Neural progenitor cell (in vitro differentiated cells): ENCODE measurements at places on chromosomes 1 and 21. TPM values are rescaled to one million over a fixed set of nuclear protein-coding genes. Genes with fewer than 3 reads are reported as not detected.

DNA sequence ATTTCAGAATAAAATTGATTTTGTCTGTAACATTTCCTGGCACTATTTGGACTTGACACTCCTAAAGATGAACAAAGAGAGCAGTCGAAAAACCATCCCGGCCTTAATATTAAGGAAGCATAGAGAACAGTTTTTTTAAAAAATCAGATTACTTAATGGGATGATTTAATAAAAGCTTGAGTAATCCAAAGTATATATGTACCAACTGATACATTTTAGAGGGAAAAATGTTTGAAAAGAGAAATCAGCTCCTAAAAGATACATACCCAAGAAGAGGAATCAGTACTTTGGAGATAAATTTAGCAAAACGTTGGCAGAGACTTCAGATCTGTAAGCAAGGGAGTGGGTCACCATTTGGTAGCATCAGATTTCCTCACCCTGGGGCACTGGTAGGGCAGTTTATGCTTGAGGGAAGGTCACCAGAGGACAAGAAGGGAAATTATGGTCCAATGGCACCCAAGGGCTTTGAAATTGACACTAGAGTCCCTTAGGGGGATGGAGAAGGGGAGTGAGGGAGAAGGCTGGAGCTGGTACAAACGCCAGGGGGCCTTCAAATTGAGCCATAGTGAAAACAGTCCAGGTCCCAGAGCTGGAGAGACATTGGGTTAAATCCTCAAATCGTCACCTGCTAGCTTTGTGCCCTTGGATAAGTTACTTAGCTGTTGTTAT lies 5.9 kb downstream of the SLAMF7 start:
- H3K36me3 ChIP-seq = no peaks in the 10 kb centered on the region
- H3K27me3 ChIP-seq = no peaks in the 10 kb centered on the region
- no peak for DNase-seq
- H3K4me3 ChIP-seq = no peak overlapping the region
- H3K4me1 ChIP-seq = no peaks in the 10 kb centered on the region
- no peak overlapping the region for H3K27ac ChIP-seq

Gene HSD3B2
- not detected in 2 replicates for total RNA-seq

DNA sequence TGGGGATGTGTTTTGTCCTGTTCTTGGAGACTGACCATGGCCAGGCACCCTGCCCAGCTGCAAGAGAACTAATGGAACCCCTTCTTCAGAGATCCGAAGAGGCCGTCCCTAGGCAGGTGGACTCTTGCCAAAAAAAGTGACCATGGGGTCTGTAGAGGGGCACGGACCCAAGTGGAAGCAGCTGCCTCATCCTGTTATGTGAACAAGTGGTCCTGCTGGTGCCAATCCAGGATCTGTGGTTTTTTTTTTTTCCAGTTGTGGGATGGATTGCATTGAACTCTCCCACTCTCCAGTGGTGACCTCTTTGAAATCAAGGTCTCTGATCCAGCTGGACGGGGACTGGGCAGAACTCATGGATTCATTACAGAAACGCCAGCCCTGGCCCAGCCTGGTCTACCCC lies 71.2 kb downstream of the ARHGEF10L start:
- no peaks in the 10 kb centered on the region for H3K4me1 ChIP-seq
- no peak overlapping the region for H3K4me3 ChIP-seq
- no peak for DNase-seq
- no peak overlapping the region for H3K27ac ChIP-seq
- H3K27me3 ChIP-seq = no peaks in the 10 kb centered on the region

Gene HTR1D
- total RNA-seq = 1.1 and 2.0 TPM in 2 replicates

Gene GBP3
- not detected in 2 replicates for total RNA-seq

Gene SEC16B
- 0.67 and 0.74 TPM in 2 replicates for total RNA-seq

DNA sequence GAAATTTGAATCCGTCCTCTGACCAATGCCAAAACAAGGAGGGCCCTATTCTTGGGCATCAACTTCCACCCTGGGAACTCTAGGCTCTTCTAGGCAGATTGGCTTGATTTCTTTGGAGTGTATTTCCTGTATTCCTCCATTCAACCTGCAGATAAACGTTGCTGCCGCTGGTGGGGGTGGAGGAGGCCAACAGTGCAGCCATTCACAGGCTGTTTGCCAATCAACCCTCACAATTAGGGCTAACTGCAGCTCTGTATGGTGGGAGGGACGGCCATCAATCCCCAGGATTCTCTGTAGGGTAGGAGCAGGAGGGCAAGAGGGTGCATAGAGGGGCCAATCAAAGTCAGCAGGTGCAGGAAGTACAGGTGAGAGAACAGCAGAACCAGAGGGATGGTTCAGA lies 273.1 kb upstream of the PROX1 start:
- peaks cover 17% of the 10 kb centered on the region for H3K4me1 ChIP-seq
- no peak overlapping the region for H3K4me3 ChIP-seq
- DNase-seq = peak; percentile 57
- no peaks in the 10 kb centered on the region for H3K36me3 ChIP-seq

GRCh38 chr1:110875216-110875731 lies 2.3 kb downstream of the CD53 start:
- H3K27me3 ChIP-seq = no peaks in the 10 kb centered on the region
- no peak for DNase-seq
- H3K4me1 ChIP-seq = no peaks in the 10 kb centered on the region
- H3K4me3 ChIP-seq = no peak overlapping the region
- no peaks in the 10 kb centered on the region for H3K36me3 ChIP-seq
- no peak overlapping the region for H3K27ac ChIP-seq

- no peaks in the 10 kb centered on the region for H3K4me1 ChIP-seq
- H3K4me3 ChIP-seq = no peak overlapping the region
- no peaks in the 10 kb centered on the region for H3K36me3 ChIP-seq
- no peak overlapping the region for H3K27ac ChIP-seq
- peak; percentile 10 for DNase-seq
Observed at GRCh38 chr1:80961464-80962190, 839.1 kb upstream of the ADGRL2 start.

GRCh38 chr1:65825741-65826140 lies 33.0 kb downstream of the PDE4B start:
- no peak overlapping the region for H3K4me3 ChIP-seq
- no peak overlapping the region for H3K27ac ChIP-seq
